Stimulated activated naive CD4-positive, alpha-beta T cell (primary cell): ENCODE measurements at places on chromosomes 7 and 10.

DNA sequence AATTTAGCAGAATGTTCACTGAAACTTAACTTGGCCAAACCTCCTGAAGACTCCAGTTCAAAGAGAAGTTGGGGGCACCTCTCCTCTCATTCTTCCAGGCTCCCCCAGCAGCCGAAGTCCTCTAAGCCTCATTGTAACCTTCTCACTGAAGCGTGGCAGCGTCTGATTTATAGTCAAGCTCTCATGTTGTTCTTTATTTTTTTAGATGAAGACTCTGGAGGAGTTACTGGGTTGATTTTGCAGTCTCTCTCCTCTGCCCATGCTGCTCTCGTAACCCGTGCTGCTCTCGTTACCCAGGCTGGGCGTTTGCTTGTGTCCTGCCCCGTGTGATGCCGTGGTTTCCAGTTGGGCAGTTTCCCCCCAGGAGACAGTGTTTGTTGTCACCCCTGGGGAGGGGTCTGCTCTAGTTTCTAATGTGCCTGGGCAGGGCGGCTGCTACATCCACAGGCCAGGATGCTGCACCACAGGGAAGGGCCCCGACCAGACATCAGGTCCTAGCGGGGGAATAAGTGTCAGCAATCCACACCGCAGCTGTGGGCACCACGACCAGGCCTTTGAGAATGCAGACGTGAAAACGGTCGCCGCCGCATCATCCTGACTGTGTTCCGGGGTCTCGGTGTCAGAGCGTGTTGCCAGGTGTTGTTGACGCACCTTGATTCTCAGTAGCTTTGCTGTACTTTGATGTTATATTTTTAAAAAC lies 65.2 kb downstream of the WDR37 start:
- DNase-seq: no peak

DNA sequence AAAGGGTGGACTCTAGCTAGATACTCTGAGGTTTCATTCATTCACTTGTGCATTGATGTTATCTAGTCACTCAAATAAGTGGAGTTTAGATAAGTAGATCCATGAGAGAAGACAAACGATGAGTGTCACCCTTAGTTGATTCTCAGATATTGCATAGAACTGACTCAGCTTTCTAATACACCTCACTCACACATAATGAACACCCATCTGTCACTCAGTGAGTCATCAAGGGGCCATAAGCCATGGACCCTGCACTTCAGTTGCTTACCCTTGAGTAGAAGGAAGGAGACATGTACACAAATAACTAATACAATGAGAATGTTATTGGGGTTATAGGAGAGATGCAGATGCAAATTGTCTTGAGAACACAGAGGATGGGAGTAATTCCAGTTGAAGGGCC lies 163.8 kb downstream of the SORCS3 start:
- no peak for DNase-seq

DNA sequence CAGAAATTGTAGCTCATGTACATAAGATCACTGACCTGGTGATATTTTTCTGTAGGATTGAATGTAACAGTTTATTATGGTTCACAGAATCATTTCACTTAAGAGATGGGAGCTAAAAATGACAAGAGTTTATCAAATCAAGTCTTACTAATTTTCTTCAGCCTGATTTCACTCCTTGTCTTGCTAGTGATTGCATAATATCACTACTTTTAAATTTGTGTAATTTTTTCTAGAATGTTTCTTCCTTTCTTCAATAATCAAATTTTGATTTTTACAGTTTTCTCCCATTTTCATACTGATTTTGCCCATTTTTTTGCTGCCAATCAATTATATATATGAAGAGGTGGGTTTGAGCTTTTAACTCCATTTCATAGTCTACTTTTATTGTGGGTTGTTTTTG lies 68.8 kb upstream of the TMEM140 start:
- DNase-seq: no peak

GRCh38 chr7:91567081-91568012 lies 303.1 kb downstream of the FZD1 start:
- DNase-seq: no peak

DNA sequence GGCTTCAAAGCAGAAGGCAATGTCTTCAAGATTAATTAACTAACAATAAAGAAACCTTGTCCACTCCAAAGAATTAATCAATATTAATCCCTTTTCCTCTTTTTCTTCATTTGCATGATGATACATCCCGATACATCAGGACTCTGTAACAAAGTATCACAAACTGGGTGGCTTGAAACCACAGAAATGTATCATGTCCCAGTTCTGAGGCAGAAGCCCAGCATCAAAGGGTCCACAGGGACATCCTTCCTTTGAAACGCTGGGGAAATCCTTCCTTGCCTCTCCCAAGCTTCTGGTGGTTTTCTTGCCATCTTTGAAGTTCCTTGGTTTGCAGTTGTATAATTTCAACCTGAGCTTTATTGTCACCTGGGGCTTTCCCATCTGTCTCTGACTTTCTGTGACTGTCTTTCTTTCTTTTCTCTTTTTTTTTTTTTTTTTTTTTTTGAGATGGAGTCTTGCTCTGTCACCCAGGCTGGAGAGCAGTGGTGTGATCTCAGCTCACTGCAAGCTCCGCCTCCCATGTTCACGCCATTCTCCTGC lies 210.2 kb upstream of the ADARB2 start:
- no peak for DNase-seq

- no peak for DNase-seq
Observed at GRCh38 chr7:113289140-113289740, 170.9 kb upstream of the SMIM30 start.

- no peak for DNase-seq
Observed at GRCh38 chr7:108171164-108171563, 41.0 kb upstream of the LAMB4 start.
